ENCODE measurements at places on chromosomes 11 and 22.

DNA sequence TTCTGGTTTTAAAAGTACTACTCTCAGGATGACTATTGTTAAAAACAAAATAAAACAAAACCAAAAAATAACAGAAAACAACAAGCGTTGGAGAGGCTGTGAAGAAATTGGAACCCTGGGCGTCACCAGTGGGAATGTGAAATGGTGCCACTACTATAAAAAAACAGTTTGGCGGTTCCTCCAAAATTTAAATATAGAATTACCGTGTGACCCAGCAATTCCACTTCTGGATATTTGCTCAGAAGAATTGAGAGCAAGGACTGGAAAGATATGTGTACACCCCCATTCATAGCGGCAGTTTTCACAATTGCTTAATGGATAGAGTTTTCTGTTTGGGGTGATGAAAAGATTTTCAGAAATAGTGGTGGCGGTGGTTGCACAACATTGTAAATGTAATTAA is 8.6 kb downstream of the APOA4 start:
- no peak for DNase-seq

DNA sequence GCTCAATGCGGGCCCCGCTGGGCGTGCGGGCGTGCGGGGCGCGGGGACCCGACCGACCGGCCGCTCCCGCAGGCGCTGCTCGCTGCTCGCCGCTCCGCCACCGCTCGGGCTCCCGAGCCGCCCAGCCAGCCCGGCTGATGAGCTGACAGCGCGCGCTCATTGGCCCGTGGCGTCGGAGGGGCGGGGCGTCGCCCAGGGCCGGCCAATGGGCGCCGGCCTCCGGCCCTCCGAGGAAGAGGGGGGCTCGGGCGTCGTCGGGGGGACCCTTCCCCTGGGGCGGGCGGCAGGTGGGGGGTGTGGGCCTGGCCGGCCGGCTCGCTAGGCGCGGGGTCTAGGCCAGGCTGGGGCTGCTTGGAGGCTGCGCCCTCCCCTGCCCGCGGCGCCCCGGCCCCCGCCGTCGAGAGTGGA is at the start of gene SCUBE1:
SCUBE1 (minus strand) TSS at position 111 of the 408 bp plus-strand sequence. CDS start 111 bp downstream, outside the sequence.
- no peak for DNase-seq

GRCh38 chr11:123086305-123086704 is 24.4 kb upstream of the HSPA8 start:
- DNase-seq, result no peak

DNA sequence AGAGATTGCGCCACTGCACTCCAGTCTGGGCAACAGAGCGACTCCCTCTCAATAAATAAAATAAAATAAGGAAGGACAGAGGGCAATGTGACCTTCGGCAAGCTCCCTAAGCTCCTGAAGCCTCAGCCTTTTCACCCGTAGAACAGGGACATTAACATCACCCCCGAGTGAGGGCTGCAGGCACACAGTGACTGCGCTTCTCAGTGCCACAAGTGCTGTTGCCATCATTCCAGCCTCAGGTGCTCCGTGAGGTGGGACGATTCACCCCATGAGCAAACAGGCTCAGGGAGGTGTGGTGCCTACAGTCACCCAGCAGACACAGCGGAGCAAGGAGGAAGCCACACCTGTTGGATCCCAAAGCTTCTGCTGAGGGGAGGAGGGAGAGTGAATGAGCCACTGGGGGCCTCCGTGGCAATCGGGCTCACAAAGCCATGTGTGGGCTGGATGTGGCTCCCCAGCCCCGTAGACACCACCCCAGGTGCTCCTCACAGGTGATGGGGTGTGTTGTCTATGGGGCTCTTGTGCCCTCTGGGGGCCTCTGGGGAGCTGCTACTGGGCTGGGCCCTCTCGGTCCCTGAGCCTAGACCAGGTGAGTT is 9.1 kb upstream of the TCF20 start:
- DNase-seq, result no peak

GRCh38 chr22:48742191-48742555 is 1085.5 kb downstream of the BRD1 start:
- no peak for DNase-seq

- DNase-seq, result no peak
These were observed 29.8 kb downstream of the MTMR3 start for GRCh38 chr22:29912605-29913398.

GRCh38 chr11:45252134-45252856 is 33.8 kb downstream of the SYT13 start:
- DNase-seq, result no peak

- no peak for DNase-seq
These were observed 24.9 kb upstream of the RBFOX2 start for GRCh38 chr22:36053242-36054147.

GRCh38 chr11:115257678-115258077 is 246.5 kb downstream of the CADM1 start:
- DNase-seq, result no peak

DNA sequence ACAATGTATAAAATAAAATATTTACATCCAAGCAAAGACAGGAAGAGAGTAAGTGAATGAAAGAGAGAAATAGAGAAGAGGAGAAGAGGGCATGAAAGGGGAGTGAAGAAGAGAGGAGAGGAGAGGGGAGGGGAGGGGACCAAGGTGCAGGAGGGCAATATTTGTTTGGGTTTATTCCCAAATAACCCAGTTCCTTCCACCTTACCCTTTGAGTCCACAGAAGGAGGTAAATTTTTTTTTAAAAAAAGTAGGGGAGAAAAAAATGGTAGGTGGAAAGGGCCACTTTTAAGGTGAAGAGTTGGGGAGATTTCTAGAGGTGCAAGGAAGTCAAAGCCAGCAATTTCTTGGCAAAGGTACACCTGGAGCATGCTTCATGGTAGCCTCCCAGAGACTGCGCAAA is 2.1 kb upstream of the OR5AN1 start:
- no peak for DNase-seq

- no peak for DNase-seq
These were observed 90.3 kb upstream of the MTMR2 start for GRCh38 chr11:96014217-96014616.

- no peak for DNase-seq
These were observed 20.8 kb upstream of the ARRB1 start for GRCh38 chr11:75371949-75372876.

DNA sequence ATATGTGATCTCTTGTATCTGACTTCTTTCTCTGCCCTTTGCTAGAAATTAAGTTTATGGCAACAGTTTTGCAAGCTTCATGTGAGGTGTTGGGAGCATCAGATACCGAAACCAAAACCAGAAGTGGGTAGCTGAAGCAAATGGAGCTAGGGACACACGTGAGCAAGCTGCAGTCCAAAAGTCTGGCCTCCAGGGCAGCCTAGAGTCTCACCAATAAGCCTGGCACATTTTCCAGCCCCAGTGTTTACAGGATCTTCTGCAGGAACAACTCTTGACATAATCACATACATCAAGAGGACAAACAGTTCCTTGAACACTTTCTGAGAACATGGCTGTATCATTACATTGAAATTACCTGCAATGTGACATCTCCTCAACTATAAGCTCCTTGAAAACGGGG is 114.1 kb downstream of the LARGE1 start:
- no peak for DNase-seq

GRCh38 chr22:25025491-25026400 is 73.2 kb downstream of the KIAA1671 start:
- no peak for DNase-seq

- no peak for DNase-seq
These were observed 8.4 kb upstream of the ZBED4 start for GRCh38 chr22:49845241-49845640.

DNA sequence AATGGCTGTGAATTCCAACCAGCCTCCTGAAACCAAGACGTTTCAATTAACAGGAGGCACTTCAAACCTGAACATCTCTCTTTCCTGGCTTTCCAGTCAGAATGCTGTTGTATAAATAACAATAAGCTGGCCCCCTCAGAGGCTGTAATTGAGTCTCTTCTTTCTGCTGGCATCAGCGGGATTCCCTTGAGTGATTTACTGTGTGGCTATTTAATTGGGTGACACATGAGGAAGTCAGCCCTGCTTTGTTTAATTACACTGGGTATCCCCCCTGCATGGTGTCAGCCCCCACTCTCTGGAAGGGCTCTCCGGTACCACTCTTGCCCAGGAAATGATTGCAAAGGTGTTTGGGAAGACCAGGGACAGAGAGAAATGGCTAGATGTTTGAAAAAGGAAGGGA is 101.6 kb downstream of the NTM start:
- no peak for DNase-seq

DNA sequence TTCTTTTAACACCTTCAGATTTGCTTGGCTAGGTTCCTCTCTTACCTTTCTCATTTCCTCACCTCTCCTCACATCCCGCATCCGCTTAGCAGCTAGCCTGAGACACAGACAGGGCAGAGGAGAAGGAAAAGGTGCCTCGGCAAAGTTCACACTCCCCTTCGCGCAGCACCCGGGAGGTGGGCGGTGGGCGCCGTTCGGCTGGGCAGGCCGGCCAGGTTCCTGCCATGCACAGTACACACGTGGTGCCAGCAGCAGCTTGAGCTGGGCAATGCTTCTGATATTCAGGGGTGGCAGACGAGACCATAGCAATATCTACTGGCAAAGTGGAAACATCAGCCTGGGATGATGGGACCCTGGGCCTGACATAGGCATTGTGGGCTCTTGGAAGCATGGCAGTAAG is 3.3 kb downstream of the NTM start:
- no peak for DNase-seq

DNA sequence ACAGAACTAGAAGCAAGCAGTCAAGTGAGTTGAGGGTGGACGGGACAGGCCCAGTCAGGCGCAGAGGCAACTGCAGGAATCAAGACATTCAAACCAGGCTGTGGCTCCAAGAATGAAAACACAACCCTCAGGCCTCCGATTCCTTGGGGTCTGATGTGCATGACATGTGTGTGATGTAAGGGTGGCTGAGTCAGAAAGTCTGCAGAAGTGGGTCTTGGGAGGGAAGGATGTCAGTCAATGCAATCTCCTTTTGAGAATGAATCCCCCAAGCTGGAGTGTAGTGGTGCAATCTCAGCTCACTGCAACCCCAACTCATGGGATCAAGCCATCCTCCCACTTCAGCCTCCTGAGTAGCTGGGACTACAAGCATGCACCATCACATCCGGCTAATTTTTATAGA is 15.9 kb upstream of the PDE2A start:
- no peak for DNase-seq

DNA sequence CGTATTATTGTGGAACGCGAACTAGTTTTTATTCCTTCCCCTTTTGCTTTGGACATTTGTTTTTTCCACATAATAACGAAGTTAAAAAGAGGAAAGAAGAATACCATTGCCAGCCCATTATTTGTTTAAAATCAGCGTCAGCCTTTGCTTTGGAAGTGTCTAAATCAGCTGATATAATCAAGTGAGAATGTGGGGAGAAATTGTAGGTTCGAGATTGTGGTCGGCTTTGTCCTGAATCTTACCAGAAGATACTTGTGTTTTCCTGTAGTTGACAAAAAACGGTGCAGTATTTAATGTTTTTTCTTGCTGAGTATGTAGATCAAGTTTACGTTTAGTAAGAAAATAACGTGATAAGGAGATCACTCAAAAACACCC is 935 bp downstream of the ZNF143 start:
- no peak for DNase-seq

DNA sequence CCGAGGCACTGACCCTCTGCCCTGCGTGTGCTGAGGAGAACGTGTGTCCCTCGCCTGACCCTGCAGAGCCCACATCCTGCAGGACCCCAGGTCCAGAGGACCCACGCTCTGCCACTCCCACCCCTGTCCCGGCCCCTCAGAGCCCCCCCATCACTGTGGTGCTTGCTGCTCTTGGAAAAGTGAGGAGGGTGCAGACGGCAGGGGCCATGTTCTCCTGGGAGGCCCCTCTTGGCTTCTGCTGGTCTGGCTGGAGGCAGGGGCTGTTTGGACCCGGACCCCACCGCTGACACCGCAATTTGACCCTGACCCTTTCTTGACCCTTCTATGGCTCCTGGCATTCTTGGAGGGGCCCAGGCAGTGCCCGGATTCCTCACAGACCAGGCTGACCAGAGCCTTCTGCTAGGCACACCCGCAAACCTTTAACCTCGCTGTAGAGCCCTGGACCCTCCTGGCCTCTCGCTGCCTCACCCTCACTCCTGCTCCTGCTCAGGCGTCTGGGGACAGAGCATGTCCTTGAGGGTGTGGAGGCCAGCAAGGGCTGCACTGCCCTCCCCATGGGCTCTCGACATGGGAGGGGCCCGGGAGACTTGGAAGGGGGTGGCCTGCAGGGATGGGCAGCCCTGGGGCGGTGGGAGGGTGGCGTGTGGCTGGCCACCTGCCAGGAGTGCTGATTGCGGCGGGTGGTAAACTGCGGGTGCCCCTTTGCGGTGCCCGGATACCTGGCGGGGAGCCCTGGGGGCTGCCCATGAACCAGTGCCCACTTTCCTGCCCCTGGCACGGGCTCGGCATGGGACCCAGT is 37.0 kb upstream of the MUC5AC start:
- no peak for DNase-seq

GRCh38 chr11:33700502-33701271 is at the start of gene C11orf91:
Gene C11orf91 (minus strand): TSS chr11:33700826. CDS start chr11:33700740, 86 bp downstream.
- DNase-seq, result peak; percentile 87

DNA sequence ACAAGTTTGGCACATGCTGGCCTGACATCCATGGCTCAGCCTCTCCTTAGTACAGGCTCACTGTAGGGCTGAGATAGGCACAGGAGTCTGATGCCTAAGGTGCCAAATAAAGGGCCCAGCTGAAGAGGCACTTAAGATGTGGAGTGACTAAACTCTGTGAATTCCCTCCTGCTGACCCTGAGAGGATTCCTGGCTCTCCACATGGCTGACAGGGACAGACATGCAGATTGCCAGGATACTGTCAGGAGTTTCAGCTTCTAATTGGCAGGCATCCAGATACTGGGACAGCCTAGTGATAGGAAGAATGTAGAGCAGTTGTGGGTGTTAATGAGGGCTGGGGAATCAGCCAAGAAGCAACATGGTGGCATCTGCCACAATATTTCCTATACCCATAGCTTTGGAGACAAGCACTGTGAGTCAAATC is 558.7 kb downstream of the INSC start:
- no peak for DNase-seq

- DNase-seq, result no peak
These were observed 54.7 kb upstream of the SLC25A1 start for GRCh38 chr22:19233189-19233661.

GRCh38 chr11:3000032-3000961 is 8.2 kb upstream of the NAP1L4 start:
- no peak for DNase-seq

- no peak for DNase-seq
These were observed 1014.1 kb upstream of the RAG2 start for GRCh38 chr11:37612146-37612545.

DNA sequence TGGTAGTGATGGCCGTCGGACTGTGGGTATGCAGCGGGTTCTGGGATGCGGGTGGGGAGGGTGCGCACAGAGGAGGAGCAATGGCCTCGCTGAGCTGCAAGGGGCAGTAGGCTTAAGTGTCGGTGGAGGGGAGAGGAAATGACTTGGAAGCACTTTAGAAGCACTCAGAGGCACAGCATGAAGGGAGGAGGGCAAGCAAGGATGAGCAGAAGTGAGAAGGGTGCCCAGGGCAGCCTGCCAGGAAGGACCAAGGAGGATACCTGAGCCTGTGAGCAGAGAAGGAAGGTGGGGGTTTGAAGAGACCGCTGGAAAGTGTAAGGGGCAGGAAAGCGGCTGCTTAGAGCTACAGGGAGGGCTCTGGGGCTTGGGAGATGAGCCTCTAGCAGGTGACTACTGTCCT is 330 bp downstream of the SLC5A1 start:
- no peak for DNase-seq

- no peak for DNase-seq
These were observed 103.6 kb downstream of the MPPED1 start for GRCh38 chr22:43515411-43515810.

GRCh38 chr11:115347106-115347505 is 157.1 kb downstream of the CADM1 start:
- no peak for DNase-seq

- no peak for DNase-seq
These were observed 5.7 kb downstream of the CAT start for GRCh38 chr11:34444428-34444827.

All from stimulated activated CD8-positive, alpha-beta memory T cell treated with anti-CD3 and anti-CD28 coated beads, Interleukin-4, amount 100 ng/mL, for 4 hours (primary cell).